ENCODE measurements at places on chromosomes 2 and 18.

DNA sequence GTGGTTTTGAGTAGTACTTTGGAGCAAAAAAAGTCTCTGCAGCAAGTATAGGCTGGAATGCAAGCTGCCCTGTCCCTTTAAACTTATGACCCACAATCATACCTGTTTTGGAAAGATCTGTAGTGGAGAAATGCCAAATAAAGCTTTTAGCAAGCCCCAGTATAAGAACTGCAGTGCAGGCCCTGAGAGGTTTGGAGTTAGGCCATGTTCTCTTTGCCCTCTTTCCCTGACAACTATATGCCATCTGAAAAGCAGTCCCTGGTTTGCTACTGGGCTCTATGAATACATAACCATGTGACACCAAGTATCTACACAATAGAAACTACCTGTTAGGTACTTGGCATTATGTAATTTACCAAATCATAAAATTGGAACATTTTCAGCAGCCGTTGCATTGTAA is 267.4 kb upstream of the HNMT start:
- no peak overlapping the region for H3K27ac ChIP-seq
- H3K27me3 ChIP-seq = no peaks in the 10 kb centered on the region
- no peak overlapping the region for H3K4me3 ChIP-seq
- DNase-seq = no peak
- H3K4me1 ChIP-seq = no peaks in the 10 kb centered on the region

DNA sequence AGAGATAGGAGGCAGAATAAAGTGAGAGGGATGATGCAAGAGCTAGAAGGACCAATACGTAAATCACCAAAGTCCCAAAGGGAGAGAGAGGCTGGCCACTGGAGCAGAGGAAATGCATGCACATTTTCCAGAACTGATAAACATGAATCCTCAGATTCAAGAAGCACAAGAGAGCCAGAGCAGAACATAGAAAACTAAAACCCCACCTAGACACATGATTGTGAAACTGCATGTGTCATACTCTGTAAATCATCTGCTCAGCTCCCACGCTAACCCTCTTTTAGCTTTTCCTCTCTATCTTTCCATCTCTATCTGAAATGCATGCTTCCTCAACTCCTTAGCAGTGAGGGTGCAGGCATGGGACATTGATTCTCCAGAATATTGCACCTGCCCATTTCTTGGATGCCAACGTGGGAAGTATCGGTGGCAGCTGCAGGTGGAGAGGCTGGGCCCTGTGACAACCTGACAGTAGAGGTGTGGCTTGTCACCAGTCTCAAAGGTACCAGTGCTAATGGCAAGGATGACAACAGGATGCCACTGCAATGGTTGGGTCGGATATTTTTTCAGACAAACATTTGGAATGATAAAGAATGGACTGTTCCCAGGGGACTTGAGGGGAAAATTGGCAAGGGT is 89.3 kb upstream of the OTOS start:
- H3K36me3 ChIP-seq = no peaks in the 10 kb centered on the region
- peaks cover 8% of the 10 kb centered on the region for H3K4me1 ChIP-seq
- DNase-seq = no peak
- no peak overlapping the region for H3K27ac ChIP-seq

- peak; percentile 72 for DNase-seq
- peak overlapping the region; percentile 2 for H3K4me3 ChIP-seq
- peak overlapping the region; percentile 40 for H3K27ac ChIP-seq
- H3K4me1 ChIP-seq = peaks cover 8% of the 10 kb centered on the region
Observed at GRCh38 chr2:217402761-217403383, 543.0 kb upstream of the TNP1 start.

- no peaks in the 10 kb centered on the region for H3K36me3 ChIP-seq
- peaks cover 24% of the 10 kb centered on the region for H3K4me1 ChIP-seq
- H3K27me3 ChIP-seq = no peaks in the 10 kb centered on the region
- H3K27ac ChIP-seq = no peak overlapping the region
Observed at GRCh38 chr2:65054749-65055421, 1.3 kb upstream of the CEP68 start.

DNA sequence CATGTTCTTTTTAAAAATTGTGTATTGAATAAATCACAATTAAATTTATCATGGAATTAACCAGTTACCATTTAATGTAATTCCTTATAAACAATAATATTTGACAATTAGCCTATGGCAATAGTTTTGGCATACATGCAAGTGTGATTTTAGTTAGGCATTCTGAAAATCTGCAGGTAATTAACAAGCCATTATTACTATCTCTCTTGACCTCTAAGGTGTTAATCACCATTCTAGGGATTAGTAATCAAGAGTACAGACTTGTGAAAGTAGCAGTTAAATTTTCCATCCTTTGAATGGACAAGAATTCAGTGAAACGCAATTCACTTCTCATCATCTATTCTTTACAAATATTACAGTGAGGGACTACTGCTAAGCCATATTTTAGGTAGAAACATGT is 127.7 kb upstream of the CHST9 start:
- H3K27ac ChIP-seq = no peak overlapping the region
- H3K36me3 ChIP-seq = no peaks in the 10 kb centered on the region

GRCh38 chr18:41645589-41646360 is 309.3 kb upstream of the PIK3C3 start:
- H3K27ac ChIP-seq = no peak overlapping the region
- no peaks in the 10 kb centered on the region for H3K4me1 ChIP-seq
- no peaks in the 10 kb centered on the region for H3K36me3 ChIP-seq
- H3K27me3 ChIP-seq = no peaks in the 10 kb centered on the region

- no peaks in the 10 kb centered on the region for H3K27me3 ChIP-seq
- H3K4me1 ChIP-seq = no peaks in the 10 kb centered on the region
- DNase-seq = no peak
- H3K36me3 ChIP-seq = no peaks in the 10 kb centered on the region
- H3K27ac ChIP-seq = no peak overlapping the region
Observed at GRCh38 chr2:71926876-71927756, 220.5 kb downstream of the CYP26B1 start.

DNA sequence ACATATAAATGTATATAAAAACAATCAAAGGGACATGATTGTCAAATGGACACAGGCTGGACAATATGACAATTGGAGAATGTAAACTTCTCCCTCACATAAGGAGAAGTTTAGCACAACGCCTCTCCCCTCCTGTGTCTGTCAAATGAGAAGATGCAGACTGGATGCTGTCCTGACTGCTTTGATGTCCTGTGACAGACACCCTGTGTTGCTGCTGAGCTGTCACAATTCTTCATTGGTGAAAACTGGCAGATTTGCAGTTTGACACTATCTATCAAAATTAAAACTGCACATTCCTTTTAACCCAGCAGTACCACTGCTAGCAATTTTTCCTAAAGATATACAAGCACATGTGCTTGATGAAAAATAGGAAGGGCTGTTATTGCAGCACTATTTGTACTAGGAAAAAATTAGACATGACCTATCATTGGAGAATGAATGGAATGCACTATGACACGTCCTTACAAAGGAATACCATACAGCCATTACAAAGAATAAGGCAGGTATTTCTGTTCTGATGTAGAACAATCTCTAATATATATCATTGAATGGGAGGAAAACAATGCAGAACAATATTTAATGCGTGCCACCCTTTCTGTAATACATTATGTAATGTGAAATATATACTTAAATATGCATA is 12.4 kb downstream of the DPYSL5 start:
- H3K36me3 ChIP-seq = no peaks in the 10 kb centered on the region
- no peak overlapping the region for H3K4me3 ChIP-seq
- no peak for DNase-seq
- no peaks in the 10 kb centered on the region for H3K27me3 ChIP-seq
- H3K4me1 ChIP-seq = no peaks in the 10 kb centered on the region

DNA sequence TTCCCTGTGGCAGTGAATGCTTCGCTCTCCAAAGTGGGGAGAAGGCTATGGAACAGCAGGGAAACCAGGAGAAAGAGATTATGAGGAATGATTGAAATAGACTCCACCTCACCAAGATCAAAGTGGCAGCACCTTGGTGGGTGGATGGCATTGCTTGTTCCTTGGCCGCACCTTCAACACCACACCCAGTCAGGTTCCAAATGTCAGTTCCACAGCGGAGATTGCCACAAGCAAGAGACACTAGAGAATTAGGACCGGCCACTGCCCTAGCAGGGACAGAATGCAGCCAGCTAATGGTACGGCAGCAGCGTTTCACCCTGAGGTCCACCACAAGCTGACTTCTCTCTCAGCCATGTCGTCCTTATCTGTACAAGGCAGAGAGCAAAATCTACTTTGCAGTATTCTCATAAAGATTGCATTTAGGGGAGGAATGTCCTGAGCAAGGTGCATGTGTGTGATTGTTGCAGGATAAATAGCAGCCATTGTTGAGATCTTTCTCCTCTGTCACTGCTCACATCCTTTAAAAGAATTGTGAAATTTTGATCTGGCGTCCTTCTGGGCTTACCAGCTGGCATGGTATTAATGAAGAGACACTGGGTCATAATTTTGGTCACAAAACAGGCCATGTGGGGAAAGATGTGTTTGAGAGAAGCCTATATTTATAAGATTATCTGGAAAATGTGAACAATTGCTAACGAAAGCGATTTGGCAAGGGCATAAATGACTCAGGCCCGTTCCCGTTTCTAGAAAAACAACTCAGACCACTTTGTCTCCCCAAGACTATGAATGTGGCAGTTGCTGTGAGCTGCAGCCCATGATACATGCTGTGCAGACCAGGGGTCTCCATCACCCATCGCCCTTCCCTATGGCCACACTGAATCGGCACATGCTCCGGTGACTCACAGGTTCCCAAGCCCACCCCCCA is 228.6 kb upstream of the ID2 start:
- no peak overlapping the region for H3K27ac ChIP-seq
- no peak for DNase-seq
- H3K4me1 ChIP-seq = no peaks in the 10 kb centered on the region
- H3K4me3 ChIP-seq = no peak overlapping the region
- no peaks in the 10 kb centered on the region for H3K27me3 ChIP-seq

DNA sequence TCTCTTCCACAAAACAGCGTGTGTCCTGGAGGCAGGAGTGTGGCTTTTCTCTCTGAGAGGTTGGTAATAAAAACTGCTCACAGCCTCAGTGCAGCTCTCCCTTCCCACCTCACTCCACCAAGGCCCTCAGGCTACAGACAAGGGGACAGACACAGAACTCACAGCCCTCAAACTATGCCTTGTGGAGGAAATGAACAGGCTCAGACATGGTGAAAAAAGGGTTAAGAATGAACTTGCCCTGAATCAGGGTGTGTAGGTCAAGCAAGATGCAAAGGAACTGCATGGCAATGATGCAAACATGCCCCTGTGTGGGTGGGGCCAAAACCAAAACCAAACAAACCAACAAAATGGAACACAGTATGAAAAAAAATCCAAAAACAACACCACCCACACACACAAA is 125.8 kb downstream of the GALNT14 start:
- DNase-seq = no peak
- no peak overlapping the region for H3K4me3 ChIP-seq
- H3K27me3 ChIP-seq = no peaks in the 10 kb centered on the region
- no peaks in the 10 kb centered on the region for H3K36me3 ChIP-seq

DNA sequence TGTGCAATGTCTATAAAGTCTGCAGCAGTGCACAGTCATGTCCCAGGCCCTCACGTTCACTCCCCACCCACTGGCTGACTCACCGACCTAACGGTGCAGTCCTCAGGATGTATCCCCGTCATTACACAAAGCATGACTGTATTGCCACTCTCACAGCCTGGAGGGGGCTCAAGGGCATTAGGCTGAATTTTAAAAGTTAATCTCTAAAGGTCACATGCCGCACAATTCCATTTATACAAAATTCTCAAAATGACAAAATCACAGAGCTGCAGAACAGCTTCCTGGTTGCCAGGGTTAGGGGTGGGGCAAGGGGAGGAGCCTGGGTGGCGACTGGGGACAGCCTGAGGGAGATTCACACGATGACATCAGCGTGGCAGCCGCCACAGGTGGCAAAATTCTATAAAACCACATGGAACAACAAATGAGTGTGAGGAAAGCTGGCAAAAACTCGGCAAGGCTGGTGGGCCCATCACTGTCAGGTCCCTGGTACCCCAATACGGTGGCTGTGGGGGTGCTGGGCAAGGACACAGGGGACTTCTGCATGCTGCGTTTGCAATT is 97.6 kb downstream of the NDUFA10 start:
- no peaks in the 10 kb centered on the region for H3K4me1 ChIP-seq
- H3K27ac ChIP-seq = no peak overlapping the region
- peak; percentile 56 for DNase-seq
- no peaks in the 10 kb centered on the region for H3K27me3 ChIP-seq
- no peak overlapping the region for H3K4me3 ChIP-seq
- no peaks in the 10 kb centered on the region for H3K36me3 ChIP-seq

GRCh38 chr2:42414158-42414557 is 53.1 kb upstream of the COX7A2L start:
- no peaks in the 10 kb centered on the region for H3K27me3 ChIP-seq

- no peak overlapping the region for H3K4me3 ChIP-seq
- no peaks in the 10 kb centered on the region for H3K4me1 ChIP-seq
- DNase-seq = no peak
- no peaks in the 10 kb centered on the region for H3K27me3 ChIP-seq
- H3K36me3 ChIP-seq = no peaks in the 10 kb centered on the region
Observed at GRCh38 chr2:69450735-69451416, 13.6 kb upstream of the NFU1 start.

- DNase-seq = no peak
- no peaks in the 10 kb centered on the region for H3K4me1 ChIP-seq
- no peak overlapping the region for H3K4me3 ChIP-seq
- no peaks in the 10 kb centered on the region for H3K27me3 ChIP-seq
- H3K27ac ChIP-seq = no peak overlapping the region
- H3K36me3 ChIP-seq = peaks cover 31% of the 10 kb centered on the region
Observed at GRCh38 chr2:206000776-206001175, 85.2 kb downstream of the INO80D start.

DNA sequence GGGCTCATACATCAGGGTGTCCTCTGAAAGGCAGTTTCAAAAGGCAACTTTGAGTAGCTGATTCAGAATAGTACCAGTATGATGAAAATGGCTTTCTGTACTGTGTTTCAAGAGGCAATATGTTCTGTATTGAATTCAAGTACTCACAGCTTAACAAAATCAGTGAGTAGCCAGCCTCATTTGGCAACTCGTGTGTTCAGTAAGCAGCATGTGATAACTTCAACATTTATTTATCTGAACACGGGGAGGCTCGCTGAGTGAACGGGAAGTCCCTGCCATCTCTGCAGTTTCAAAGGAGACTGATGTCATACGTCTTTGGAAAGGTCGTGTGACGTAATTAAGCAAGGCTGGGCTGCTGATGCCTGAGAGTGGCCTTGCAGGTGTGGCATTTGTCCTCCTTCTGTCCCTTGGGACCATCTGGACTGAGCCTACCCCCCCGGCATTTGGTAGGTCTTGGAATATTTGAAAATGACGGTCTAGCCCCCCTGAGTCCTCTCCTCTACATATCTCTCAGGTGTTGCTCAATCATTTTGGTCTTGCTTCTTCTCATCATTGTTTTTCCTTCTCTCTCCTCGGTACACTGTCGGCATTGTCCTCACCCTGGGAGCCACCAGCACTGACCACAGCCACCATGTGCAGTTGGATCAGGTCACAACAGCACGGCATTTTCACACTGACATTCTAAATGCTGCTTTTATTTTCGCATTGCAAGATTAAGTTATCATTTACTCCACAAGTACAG is 62.8 kb downstream of the SMIM21 start:
- H3K27ac ChIP-seq = no peak overlapping the region
- H3K4me3 ChIP-seq = no peak overlapping the region
- H3K36me3 ChIP-seq = no peaks in the 10 kb centered on the region
- H3K4me1 ChIP-seq = no peaks in the 10 kb centered on the region
- no peaks in the 10 kb centered on the region for H3K27me3 ChIP-seq

- no peak overlapping the region for H3K27ac ChIP-seq
- DNase-seq = no peak
Observed at GRCh38 chr18:10973567-10974203, 175.7 kb downstream of the PIEZO2 start.

All from ascending aorta (tissue), 2 donors.